ENCODE measurements at places on chromosomes 6 and 20.

GRCh38 chr6:117974914-117975627, 68.0 kb downstream of the SLC35F1 start:
- DNase-seq: no peak

- DNase-seq: no peak
Observed at GRCh38 chr6:116165596-116165995, 39.7 kb upstream of the COL10A1 start.

DNA sequence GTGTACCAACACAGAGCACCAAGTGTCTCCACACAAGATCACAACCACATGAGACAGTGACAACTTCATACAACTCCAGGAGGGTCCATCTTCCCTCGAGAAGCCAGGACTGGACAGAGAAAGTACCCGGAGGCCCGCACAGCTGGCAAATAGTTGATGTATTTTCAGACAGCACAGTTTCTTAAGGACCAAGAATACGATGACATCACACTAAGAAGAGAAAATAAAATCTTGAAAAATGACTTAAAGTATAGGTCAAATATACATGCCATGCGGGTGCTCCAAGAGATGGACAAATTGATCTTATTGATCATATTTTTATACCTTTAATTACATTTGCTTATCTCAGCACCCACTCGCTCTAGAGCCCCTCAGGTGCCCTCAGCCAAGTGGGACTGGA, 145.5 kb downstream of the RNASET2 start:
- DNase-seq: no peak

DNA sequence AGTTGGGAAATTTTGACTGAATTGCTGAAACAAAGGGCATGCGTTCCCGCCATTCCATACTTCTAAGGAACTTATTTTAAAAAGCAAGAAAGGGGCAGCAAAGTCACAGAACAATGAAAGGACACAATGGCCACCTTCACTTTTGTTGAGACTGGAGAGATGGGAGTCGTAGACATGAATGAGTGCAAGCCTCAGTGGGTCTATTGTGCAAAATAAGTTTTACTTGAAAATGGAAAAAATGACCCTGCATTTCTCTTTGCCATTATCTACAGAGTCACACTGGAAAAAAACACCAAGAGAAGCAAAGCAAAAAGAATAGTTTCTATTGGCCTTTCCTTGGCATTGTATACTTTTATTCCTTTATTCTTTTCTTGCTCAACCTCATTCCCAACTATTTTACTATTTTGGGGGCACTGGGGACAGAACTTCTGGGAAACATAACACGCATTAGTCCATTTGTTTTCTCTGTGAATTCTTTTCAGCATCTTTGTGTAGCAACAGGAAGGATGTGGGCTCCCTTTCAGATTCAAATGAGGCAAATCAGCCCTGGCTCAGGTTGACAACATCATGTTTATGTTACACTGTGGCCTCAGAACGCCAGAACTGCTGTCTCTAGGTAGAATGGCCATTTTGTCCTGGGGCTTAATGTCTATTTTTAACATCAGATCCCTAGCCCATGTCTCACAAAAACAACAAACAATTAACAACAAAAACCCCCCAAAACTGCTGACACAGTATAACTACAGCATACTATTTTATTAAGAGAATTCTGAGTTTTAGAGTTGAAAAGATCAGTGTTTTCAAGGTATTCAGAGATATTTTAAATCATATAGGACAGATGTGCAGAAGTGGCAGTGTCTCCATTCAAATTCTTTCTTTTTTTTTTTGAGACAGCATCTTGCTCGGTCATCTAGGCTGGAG, 122.2 kb downstream of the FYN start:
- no peak for DNase-seq

- DNase-seq: no peak
Observed at GRCh38 chr6:5634525-5634924, 372.2 kb downstream of the NRN1 start.

- DNase-seq: no peak
Observed at GRCh38 chr6:63677282-63677681, 41.7 kb downstream of the PHF3 start.

GRCh38 chr20:62581806-62582205, 60.5 kb upstream of the SLCO4A1 start:
- no peak for DNase-seq

GRCh38 chr6:98215531-98215930, 618.8 kb upstream of the POU3F2 start:
- DNase-seq: no peak

GRCh38 chr6:149906405-149906804, 8.5 kb upstream of the RAET1E start:
- DNase-seq: no peak

- no peak for DNase-seq
Observed at GRCh38 chr6:90140683-90141082, 156.0 kb downstream of the BACH2 start.

- DNase-seq: no peak
Observed at GRCh38 chr6:166595949-166596348, 9.5 kb upstream of the RAMACL start.

- no peak for DNase-seq
Observed at GRCh38 chr6:548091-548490, 108.8 kb downstream of the HUS1B start.

- no peak for DNase-seq
Observed at GRCh38 chr6:109297406-109298110, 84.7 kb downstream of the CD164 start.

DNA sequence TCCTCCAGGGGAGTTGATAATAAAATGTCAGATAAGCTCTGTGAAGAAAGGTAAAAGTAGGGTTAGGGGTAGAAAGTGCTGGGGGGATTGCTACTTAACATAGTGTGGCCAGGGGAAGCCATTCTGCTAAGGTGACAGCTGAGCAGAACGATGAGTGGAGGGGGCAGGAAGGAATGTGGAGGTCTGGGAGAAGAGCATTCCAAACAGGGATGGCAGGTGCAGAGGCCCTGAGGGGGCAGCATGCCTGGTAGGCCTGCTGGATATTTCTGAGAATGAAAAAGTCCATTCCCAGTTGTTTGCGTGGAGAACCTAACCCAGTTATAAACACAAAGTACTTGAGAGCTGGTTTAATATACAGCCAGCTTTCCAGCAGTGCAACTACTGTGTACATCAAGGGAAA, 9.3 kb downstream of the GFRA4 start:
- no peak for DNase-seq

GRCh38 chr6:35906499-35906846, 14.4 kb downstream of the SRPK1 start:
- no peak for DNase-seq

DNA sequence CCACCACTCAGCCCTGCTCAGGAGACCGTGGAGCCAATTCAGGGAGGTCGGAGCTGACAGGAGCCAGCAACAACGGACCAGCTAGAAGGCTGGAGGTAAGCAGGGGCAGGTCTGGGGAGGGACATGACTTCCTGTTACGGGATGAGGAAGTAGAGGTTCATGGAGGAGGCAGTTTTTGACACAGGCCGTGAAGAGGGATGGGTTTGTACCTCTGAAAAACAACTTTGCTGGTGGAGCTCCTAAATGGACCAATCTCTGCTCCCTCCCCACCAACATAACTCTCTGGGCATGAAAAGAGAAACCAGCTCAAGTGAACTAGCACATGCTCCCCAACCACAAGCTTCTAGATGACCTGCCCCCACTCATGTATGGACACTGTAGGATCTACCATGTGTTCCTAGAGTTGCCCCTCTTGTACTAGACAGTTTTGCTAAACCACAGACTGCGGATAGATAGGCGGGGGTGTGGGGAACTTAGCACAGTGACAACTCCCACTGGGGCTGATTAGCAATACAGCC, 31.4 kb downstream of the RALGAPA2 start:
- DNase-seq: no peak

DNA sequence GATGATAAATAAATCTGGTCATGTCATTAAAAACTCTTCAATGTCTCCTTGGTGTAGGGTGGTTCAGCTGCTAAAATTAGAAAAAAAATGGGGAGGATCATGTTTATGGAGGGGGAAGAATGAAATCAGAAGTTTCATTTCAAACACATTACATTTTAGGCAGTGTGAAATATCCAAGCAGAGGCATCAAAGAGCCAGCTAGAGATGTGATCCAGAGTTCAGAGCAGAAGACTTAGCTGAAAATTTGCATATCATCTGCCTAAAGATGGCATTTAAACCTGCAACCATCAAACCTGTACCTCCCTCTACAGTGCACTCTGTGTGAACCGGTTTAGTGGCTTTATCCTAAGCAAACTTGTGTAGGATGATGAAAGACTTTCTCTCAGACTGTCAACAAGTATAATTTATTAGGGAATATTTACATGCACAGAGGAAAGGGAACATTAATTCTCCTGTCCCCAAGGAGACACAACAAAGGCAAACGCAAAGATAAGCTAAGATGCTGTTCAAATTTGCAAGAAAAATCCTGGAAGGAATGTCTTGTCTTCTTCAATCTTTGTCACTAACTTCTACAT, 84.8 kb upstream of the PLEKHG1 start:
- DNase-seq: no peak

- no peak for DNase-seq
Observed at GRCh38 chr6:55868771-55869479, 6.5 kb downstream of the BMP5 start.

GRCh38 chr6:94468830-94469229, 1049.5 kb upstream of the EPHA7 start:
- no peak for DNase-seq

DNA sequence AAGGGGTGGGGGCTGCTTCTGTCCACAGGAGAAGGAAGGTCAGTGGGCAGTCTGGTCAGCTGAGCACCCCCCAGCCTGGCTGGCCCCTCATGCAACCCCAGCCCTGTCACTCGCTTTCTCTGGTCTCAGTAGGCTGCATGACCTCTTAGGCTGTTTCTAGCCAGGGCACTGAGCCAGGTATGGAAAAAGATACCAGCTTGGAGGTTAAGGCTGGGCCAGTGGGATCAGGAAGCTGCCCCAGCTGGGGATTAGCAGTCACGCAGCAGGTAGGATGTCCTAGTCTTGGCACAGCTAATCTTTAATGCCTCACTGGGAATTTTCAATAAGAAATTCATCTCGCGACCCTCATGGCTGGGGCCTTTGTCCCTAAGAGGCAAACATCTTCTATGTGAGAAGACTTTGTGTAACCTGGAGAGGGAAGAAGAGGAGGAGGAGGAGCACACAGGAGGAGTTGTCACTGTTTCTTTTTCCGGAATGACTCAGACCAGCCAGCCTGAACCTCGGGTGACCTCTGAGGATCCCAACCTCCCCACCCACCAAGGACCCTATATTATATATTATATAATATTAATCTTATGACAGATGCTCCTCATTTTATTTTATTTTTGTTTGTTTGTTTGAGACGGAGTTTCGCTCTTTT, 2.4 kb upstream of the BPIFA2 start:
- DNase-seq: no peak

- DNase-seq: no peak
Observed at GRCh38 chr6:138659998-138660397, 113.6 kb upstream of the CCDC28A start.

DNA sequence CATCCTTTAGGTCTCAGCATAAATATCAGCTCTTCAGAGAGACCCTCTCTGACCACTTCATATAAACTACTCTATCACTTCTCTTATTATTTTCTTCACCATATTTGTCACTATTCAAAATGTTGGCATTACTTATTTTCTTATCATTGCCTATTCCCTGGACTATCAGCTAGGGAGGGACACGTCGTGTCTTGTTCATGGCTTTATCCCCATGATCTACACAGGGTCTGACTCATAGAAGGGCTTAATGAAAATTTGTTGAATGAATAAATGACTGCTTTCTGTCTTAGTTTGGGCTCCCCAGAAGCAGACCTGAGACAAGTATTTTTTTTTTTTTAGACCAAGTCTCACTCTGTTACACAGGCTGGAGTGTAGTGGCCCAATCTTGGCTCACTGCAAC, 3.0 kb upstream of the CDK5RAP1 start:
- DNase-seq: no peak

DNA sequence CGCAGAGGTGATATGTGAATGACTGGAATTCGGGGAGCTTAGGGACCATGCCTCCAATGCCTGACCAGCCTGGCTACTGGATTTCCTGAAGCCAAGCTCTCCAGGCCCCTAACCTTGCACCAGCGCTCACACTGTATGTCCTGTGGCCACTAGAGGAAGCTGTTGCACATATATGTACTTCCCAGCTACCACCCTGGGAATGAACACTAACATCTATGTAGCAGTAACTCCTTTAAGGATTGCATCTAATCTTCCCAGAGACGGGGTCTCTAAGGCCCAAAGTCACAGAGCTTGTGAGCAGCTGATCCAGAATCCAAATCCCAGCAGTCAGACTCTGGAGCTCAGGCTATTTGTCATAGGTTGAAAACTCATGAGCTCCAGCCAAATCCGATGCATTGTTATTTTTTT, 20.4 kb upstream of the BPIFB1 start:
- DNase-seq: no peak

DNA sequence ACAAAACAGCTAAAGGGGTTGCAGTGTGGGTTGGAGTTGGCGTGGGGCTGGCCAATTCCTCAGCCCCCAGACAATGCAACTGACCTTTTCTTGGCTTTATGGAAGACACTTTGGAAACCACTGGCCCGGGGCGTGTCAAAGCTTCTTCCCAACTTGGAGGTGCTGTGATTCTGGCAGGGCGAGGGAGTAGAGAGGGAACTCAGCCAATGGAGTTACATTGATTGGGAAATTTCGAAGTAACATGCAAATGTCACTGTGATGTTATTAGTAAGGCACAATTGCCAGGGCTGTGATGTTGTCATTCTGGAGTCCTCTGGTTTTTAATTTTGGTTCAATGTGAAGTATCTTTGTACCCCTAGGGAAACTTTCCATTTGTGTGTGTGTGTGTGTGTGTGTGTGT, 41.5 kb upstream of the EPB41L1 start:
- no peak for DNase-seq

DNA sequence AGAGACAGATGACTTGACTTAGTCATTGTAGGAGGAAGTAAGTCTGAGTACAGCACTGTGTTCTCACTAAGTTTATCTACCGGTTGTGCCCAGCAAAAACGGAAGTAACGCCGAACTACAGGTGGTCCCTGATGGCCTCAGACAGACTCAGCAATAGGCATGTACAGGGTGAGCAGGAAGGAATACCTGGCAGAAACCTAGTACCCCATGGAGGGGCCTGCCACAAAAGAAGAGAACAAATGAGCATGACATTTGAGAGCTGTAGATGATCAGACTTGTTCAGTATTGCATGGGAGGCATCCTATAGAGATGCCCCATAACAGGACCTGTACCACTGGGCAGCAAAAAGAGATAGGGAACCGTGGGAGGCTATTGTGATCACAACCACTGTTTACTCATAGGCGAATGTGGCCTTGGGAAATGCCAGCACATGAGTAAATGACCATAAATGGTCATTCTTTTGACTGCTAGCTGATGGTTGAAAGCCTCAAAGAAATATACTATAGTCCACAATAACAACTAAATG, 106.4 kb upstream of the TAB2 start:
- no peak for DNase-seq
